ENCODE measurements at places on chromosomes 6 and 20. TPM values are rescaled to one million over a fixed set of nuclear protein-coding genes. Genes with fewer than 3 reads are reported as not detected.

SSTR4 gene
- 0.35 TPM for total RNA-seq

DCDC2 gene
- 5.6 TPM for total RNA-seq

VIP gene
- 1.5 TPM for total RNA-seq

PRR3 gene
- total RNA-seq = 7.5 TPM

TINAG gene
- not detected for total RNA-seq

PNPLA1 gene
- 0.27 TPM for total RNA-seq

DNA sequence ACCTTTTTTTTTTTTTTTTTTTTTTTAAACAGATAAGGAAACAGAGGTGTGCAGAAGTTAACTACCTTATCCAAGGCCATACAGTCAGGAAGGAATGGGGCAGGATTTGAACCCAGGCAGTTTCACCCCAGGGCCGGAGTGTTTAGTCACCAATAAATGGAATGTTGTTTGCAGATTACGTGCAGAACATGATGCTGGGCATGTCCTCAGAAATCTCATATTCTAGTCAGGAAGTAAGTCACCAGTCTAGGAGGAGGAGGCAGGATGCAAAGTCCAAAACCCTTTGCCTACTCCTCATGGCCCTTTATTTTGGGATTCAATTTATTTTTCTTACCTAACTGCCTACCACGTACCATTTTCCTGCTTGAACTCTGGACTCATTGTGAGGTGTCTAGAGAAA is 57.1 kb upstream of the LRRC1 start:
- no peak overlapping the region for H3K4me3 ChIP-seq
- H3K4me1 ChIP-seq = no peaks in the 10 kb centered on the region
- no peak overlapping the region for H3K27ac ChIP-seq
- DNase-seq = no peak
- no peaks in the 10 kb centered on the region for H3K36me3 ChIP-seq

GRCh38 chr20:24965065-24965919 is 16.2 kb downstream of the CST7 start:
- H3K36me3 ChIP-seq = peaks cover 96% of the 10 kb centered on the region
- H3K4me1 ChIP-seq = no peaks in the 10 kb centered on the region
- H3K27me3 ChIP-seq = no peaks in the 10 kb centered on the region
- H3K27ac ChIP-seq = no peak overlapping the region
- DNase-seq = peak; percentile 16

DNA sequence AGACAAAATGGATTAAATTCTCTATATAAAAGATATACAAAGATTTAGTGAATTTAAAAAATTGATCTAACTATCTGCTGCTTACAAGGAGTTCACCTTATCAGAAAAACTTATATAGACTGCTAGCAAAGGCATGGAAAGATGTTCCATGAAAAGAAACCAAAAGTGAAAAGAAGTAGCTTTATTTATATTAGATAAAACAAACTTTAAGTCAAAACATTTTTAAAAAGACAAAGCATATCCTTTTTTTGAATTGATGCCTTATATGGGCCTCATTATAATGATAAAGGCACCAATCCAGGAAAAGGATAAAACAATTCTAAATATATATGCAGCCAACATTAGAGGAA is 334.2 kb downstream of the MEI4 start:
- no peak overlapping the region for H3K27ac ChIP-seq
- no peaks in the 10 kb centered on the region for H3K27me3 ChIP-seq
- H3K36me3 ChIP-seq = no peaks in the 10 kb centered on the region
- no peak overlapping the region for H3K4me3 ChIP-seq

- H3K4me3 ChIP-seq = no peak overlapping the region
- no peaks in the 10 kb centered on the region for H3K36me3 ChIP-seq
- DNase-seq = peak; percentile 44
- H3K4me1 ChIP-seq = no peaks in the 10 kb centered on the region
These were observed 74.1 kb upstream of the PAK5 start for GRCh38 chr20:9912858-9913434.

- H3K36me3 ChIP-seq = peaks cover 74% of the 10 kb centered on the region
- no peak overlapping the region for H3K27ac ChIP-seq
- no peak for DNase-seq
These were observed 27.1 kb upstream of the FBXO9 start for GRCh38 chr6:53038141-53038540.

GRCh38 chr6:14619419-14619781 is 501.8 kb downstream of the CD83 start:
- H3K36me3 ChIP-seq = no peaks in the 10 kb centered on the region
- DNase-seq = no peak
- H3K4me1 ChIP-seq = peaks cover 17% of the 10 kb centered on the region
- H3K27ac ChIP-seq = no peak overlapping the region

- no peaks in the 10 kb centered on the region for H3K36me3 ChIP-seq
- no peaks in the 10 kb centered on the region for H3K27me3 ChIP-seq
- H3K27ac ChIP-seq = no peak overlapping the region
- no peak for DNase-seq
These were observed 157.8 kb downstream of the RCAN2 start for GRCh38 chr6:46333481-46333880.

DNA sequence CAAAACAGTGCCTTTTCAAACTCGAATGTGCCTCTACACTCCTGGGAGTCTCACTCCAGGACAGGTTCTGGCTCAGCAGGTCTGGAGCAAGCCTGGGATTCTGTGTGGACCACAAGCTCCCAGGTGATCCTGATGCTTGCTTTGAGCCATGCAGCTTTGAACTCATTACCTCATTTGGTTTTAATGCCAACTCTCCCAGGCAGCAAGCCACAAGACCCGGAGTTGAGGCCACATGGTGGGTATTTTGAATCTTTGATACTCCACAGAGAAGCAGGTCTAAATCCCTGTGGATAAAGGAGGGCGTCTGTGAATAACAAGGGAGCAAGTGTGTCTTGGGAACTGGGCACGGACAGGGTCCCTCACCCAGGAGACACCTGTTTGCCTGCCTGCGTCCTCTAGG is 205.4 kb upstream of the CST7 start:
- no peak overlapping the region for H3K27ac ChIP-seq

DNA sequence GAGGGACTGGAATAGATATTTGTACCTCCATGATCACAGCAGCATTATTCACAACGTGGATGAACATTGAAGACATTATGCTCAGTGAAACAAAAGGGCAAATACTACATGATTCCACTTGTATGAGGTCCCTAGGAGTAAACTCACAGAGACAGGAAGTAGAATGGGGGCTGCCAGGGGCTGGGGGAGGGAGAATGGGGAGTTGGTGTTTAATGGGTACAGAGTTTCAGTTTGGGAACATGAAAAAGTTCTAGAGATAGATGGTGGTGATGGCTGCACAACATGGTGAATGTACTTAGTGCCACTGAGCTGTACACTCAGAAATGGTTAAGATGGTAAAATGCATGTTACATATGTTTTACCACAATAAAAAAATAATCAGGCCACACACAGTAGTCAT is 164.3 kb upstream of the RREB1 start:
- H3K36me3 ChIP-seq = no peaks in the 10 kb centered on the region
- H3K27ac ChIP-seq = no peak overlapping the region
- H3K27me3 ChIP-seq = no peaks in the 10 kb centered on the region
- no peak for DNase-seq

DNA sequence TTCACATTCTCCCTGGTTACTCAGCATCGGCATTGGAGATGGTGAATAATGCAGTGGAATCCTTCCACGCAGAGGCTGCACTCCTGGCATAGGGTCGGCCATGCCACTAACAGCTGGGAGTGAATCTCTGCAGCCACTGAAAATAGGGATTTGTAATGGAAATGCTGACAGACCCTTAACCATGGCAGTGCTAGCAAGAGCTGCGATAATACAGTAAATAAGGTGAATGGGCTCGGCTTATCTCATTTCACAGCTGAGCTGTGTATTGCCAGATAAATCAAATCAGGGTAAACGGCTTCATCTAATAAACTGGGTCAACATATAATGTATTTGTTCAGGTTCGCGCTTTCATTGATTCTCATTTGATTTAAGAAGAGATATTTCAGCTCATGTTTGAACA is 156.8 kb downstream of the SLC35B3 start:
- DNase-seq = no peak
- H3K4me1 ChIP-seq = no peaks in the 10 kb centered on the region
- no peak overlapping the region for H3K4me3 ChIP-seq
- H3K27me3 ChIP-seq = no peaks in the 10 kb centered on the region
- no peaks in the 10 kb centered on the region for H3K36me3 ChIP-seq

DNA sequence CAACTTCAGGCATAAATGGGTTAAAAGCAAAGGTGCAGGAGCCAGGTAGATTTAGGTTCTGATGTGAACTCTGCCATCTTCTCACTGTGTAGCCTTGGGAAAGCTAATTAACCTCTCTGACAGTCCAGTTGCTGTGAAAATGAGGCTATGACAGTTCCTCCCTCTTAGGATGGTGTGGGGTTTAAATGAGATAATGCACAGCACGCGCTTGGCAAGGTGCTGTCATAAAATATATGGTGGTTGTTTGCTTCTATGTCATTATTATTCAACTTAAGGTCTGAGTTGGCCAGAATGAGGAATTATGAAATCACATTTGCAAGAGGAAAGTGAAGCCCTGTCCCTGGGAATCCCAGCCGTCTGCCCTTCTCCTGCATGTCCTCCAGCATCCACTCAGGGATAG is 15.5 kb upstream of the BCAS1 start:
- H3K36me3 ChIP-seq = no peaks in the 10 kb centered on the region
- no peaks in the 10 kb centered on the region for H3K4me1 ChIP-seq
- H3K27me3 ChIP-seq = no peaks in the 10 kb centered on the region
- no peak for DNase-seq
- H3K27ac ChIP-seq = no peak overlapping the region

- no peaks in the 10 kb centered on the region for H3K27me3 ChIP-seq
- no peak for DNase-seq
- no peak overlapping the region for H3K4me3 ChIP-seq
- no peak overlapping the region for H3K27ac ChIP-seq
- H3K36me3 ChIP-seq = no peaks in the 10 kb centered on the region
These were observed 69.3 kb downstream of the SYNJ2 start for GRCh38 chr6:158050955-158051354.

DNA sequence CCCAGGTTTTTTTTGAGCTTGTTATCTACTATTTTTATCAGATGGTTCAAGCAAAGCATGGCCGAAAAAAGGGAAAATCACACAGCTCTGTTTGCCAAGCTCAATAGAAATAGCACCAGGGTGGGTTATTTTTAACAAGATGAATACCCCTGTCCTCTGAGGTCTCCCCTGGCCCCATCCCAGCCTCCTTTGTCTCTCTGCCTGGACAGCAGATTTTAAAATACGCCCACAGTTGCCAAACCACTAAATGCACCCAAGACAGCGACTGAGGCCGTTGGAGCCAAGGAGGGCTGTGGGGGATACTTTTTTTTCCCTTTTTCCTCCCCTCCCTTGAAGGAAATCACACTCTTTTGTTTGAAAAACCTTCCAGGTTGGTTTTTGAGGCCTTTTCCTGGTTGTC is 106.6 kb downstream of the VEGFA start:
- H3K27me3 ChIP-seq = no peaks in the 10 kb centered on the region
- H3K4me1 ChIP-seq = peaks cover 9% of the 10 kb centered on the region
- H3K27ac ChIP-seq = no peak overlapping the region

DNA sequence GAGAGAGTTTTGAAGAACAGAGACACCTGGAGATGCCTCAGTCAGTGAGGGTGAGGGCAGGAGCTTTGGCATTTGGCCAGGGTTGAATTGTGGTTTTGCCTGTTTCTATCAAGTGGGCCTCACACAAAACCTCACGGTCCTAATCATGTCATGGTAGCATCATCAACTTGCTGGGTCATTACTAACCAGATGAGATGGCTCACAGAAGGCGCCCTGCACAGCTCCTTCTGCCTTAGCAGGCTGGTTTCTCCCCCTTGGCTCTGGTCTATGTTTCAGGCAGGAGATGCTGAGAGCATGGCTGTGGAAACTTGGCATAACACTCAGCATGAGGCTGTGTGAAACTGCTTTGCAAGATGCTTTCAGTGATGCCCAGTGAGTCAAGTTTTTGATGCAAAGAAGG is 99.3 kb downstream of the LRRC1 start:
- peaks cover 9% of the 10 kb centered on the region for H3K4me1 ChIP-seq
- H3K36me3 ChIP-seq = no peaks in the 10 kb centered on the region
- no peaks in the 10 kb centered on the region for H3K27me3 ChIP-seq
- H3K4me3 ChIP-seq = no peak overlapping the region
- DNase-seq = no peak

DNA sequence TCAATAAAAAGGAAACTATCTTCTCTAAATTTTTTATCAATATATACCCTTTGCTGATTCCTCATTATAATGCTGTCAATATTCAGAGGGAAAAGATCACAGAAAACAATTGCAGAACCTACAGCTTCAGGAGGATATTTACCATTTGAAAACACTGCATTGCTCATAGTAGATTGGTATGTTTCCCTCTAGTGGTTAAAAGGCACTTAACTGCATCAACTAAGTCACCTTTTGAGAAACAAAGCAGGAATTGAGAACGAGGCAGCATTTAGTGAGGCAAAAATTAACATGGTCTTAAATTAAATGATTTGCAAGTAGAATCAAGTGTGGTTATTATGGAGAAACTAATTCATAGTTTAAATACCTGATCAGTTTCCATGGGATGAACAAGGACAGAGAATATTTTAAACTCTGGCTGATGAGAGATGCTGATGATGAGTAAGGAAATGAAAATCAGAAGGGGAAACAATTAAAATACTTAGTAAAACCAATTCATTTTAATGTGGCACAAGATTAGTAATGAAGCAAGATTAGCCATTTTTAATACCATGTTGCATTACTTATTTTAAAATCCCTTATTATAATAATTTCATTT is 642.1 kb downstream of the EPHA7 start:
- no peak overlapping the region for H3K4me3 ChIP-seq
- no peak for DNase-seq
- no peaks in the 10 kb centered on the region for H3K36me3 ChIP-seq
- H3K27ac ChIP-seq = no peak overlapping the region
- H3K4me1 ChIP-seq = no peaks in the 10 kb centered on the region

- H3K4me3 ChIP-seq = no peak overlapping the region
- DNase-seq = no peak
- no peaks in the 10 kb centered on the region for H3K36me3 ChIP-seq
- H3K27ac ChIP-seq = no peak overlapping the region
- H3K27me3 ChIP-seq = peaks cover 42% of the 10 kb centered on the region
- H3K4me1 ChIP-seq = no peaks in the 10 kb centered on the region
These were observed 56.6 kb upstream of the NKX2-2 start for GRCh38 chr20:21570285-21570992.

DNA sequence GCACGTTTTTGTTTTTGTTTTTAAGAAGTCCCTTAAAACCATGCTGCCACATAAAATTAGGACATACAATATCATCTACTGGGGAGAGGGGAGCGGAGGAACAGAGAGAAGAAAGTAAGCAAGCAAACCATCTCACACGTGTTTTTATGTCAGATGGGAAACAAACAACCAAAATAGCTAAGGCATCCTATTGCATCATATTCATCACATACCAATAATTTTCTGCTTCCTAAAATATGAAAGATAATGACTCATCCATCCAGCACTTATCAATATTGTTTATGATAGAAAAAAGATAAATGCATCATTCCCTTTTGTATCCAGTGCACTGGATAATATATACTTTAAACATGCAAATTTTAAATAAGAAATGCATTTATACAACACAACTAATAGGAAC is 329.6 kb downstream of the RNGTT start:
- H3K27me3 ChIP-seq = no peaks in the 10 kb centered on the region
- H3K4me3 ChIP-seq = no peak overlapping the region

All from lower lobe of right lung (tissue), 2 donors.